ENCODE measurements at places on chromosomes 1 and 21.

DNA sequence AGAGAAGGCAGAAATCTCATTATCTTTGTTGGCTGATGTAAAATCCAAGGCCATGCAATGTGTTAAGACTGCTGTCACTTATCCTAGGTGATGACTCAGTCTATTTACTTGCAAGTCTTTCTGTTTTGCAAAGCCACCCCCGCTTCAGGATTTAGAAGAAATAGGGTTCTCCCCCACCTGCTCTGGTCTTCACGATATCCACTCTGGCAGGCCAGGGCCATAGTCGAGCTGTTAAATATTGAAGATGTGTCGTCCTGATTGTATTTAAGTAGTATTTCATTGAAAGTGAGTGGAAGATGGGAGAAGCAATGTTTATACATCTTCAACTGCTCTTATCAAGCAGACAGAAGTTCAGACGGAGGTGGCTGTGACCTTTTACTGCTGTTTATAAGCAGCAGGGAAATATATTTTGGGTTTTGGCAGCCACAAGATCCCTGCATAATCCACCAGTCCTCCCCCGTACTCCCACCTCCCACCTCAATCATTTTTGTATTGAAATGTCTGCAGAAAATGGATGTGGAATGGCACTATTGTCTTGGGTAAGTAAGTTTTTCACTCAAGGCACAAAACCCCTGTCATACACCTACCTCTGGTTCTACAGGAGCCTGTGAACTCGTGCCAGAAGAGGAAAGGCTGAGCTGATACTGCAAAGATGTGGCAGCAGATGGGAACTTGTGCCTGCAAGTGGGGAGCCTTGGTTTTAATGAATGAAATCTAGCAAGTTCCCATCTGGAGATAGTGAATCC, 117.4 kb downstream of the MRPS6 start:
- DNase-seq: no peak

DNA sequence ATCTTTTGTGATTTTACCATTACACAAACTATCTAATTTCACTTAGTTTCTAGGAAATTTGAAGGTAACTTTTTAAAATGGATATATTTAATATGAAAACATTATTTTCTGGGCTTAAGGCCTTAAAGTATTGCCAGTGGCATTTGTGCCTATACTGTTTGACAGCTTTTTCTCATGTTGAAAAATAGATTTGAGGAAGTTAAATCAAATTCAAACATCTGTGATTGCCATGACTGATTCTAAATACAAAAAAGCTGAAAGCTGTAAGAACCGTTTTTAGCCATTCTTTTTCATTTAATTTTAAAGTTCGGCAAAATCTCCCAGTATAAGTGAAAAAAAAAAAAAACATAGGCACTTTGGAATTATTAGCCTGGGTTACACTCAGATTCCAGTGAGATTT, 301.1 kb downstream of the DPYD start:
- DNase-seq: no peak

- no peak for DNase-seq
These were observed 66.6 kb downstream of the PUM1 start for GRCh38 chr1:30998887-30999286.

DNA sequence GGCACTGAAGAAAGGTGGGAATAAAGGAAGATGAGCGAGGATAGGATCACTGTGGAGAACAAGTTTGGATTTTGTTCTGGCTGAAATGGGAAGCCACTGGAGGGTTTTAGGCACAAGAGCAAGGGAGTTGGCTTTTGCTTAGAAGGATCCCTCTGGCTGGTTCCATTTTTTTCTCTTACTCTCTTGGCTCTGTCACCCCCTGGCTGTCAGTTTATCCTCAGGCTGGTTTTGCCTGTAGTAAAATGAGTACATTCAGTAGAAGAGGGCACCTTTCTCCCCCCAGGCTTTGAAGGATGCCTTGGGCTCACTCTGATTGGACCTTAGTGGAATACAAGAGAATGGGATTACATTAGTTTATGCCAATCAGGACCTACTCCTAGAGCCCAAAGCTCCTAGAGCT, 17.1 kb downstream of the CACHD1 start:
- no peak for DNase-seq

GRCh38 chr1:10615332-10615731, 140.6 kb downstream of the PEX14 start:
- DNase-seq: peak; percentile 48

GRCh38 chr1:173473599-173474011, 3.5 kb upstream of the PRDX6 start:
- no peak for DNase-seq

- DNase-seq: no peak
These were observed 73.0 kb downstream of the DAP3 start for GRCh38 chr1:155761736-155762405.

- DNase-seq: peak; percentile 17
These were observed 23.2 kb downstream of the CRCT1 start for GRCh38 chr1:152537496-152537895.

- no peak for DNase-seq
These were observed 62.5 kb upstream of the ZP4 start for GRCh38 chr1:237953238-237953637.

DNA sequence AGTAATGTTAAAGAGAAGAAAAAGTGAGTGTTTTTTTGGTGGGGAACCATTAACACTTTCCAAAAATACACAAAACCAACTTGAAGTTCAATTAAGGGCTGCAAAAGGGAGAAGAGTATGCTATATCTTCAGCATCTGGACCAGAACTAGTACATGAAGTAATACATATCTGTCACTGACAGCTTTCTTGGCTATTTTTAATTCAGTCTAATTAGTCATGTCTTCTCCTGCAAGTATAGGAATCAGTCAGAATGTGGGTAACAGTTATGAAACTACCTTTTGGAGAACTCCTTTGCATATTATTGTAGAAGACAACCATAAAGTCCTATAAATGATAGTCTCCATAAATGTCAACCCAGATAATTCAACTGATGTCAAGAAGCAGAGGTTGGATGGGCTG, 901.2 kb downstream of the TTLL7 start:
- no peak for DNase-seq

DNA sequence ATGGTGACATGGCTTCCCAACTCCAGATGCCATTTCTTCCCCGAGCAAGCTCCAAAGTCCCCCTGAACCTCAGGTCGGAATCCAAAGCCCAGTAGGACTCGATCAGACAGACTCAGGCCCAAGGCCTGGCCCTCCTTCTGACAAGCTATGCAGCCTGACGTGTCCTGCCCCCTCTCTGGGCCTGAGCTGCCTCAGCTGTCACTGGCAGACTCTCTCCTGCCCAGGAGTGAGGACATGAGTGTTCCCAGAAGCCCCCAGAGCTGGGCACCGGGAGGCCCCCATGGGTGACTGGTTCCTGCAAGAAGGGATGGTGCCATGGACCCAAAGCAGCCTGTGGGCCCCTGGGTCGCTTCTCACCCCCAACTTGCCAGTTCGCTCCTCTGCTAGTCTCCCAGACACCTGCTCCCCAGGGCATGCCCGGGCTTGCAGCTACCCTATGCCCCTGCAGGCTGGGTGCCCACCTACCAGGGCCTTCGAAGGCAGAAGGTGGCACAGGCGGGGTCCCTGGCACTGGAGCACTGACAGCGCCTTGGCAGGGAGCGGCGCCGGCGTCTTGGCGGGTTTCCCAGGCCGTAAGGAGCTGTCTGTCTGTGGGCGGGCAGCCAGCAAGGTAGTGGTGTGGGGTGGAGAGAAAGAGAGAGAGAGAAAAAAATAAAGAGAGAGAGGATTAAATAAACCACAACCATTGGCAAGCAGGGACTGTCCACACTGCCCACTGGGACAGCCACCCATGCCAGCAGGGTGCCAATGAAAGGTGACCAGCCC, 2.3 kb downstream of the EDN2 start:
- no peak for DNase-seq

GRCh38 chr1:41100170-41100569, 78.6 kb upstream of the SLFNL1 start:
- no peak for DNase-seq

GRCh38 chr1:92096317-92096716, 16.2 kb downstream of the BTBD8 start:
- DNase-seq: no peak

DNA sequence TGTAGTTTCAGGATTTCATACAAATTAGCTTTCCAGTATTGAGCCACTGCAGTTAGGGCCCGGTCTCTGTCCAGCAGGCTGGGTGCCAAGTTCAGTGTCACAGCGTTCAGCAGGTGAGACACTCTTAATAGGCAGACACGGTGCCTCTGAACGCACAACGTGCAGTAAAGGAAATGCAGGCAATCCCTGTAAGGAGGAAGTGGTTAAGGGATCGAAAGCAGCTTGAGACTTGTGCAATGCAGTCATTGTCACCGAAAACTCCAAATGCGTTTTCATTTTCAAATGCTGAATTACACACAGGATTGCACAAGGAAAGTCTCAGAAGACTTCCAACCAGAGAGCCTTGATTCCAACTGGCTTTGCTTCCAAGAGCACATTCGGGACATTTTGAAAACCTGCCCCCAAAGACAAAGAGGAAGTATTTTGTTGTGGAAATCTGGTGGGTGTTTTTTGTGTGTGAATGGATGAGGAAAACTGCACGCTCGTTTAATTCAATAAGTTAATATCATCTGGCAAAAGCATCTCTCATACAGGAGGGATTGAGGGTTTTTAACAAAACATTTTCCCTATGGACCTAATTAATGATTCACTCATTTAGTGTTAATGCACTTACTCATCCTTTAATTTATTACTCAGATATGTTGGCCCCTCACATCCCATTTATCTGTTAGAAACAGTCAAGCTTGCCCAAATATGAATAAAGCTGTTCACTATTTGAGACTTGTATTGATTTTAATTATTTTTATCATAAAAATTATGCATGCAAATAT, 61.6 kb downstream of the PTGS2 start:
- peak; percentile 27 for DNase-seq

GRCh38 chr21:38839328-38840286, 33.9 kb downstream of the ETS2 start:
- no peak for DNase-seq

DNA sequence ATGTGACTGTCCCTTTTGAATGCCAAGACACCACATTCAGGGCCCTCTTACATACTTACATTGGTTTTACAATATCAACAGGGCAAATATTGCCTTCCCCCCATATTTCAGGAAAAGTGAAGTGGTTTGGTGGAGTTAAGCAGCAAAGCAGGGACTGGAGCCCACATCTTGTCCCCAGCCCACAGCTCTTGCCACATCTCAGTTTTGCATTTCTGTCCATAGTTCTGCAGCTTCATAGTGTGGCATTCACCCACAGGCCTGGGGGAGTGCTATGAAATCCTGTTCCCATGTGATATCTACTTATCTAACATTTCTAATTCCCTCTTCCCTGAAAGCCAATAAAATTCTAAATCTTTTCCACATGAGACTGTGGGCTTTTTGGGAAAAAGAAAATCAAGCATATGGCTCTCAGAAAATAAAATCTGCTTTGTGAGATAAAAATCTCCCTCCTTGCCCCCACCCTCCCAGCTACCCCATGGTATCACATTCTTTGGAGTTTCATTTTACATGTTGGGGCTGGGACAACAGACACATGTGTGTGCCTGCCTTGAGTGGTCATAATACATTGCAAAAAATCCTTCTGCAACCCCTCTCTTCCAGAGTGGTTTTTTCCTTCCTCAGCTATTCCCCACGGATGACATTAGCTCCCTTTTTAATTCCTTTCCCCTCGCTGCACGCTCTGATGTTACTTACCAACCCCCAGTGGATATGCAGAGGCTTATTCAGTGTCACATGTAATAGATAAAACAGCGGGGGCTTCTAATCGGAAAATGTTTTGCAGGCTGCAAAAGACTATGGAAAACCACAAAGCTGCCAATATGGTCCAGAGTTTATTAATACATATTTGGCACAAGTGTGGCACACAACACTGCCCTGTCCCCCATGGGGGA, 20.5 kb upstream of the CD2 start:
- no peak for DNase-seq

- peak; percentile 36 for DNase-seq
These were observed 48.0 kb downstream of the TOR3A start for GRCh38 chr1:179129702-179130473.

GRCh38 chr21:29991624-29992023, 51.8 kb upstream of the GRIK1 start:
- no peak for DNase-seq

- no peak for DNase-seq
These were observed 39.7 kb downstream of the MAP3K21 start for GRCh38 chr1:233367057-233367803.

- no peak for DNase-seq
These were observed 38.3 kb downstream of the SKI start for GRCh38 chr1:2266301-2266975.

GRCh38 chr1:7454052-7454815, 316.9 kb upstream of the VAMP3 start:
- peak; percentile 37 for DNase-seq

DNA sequence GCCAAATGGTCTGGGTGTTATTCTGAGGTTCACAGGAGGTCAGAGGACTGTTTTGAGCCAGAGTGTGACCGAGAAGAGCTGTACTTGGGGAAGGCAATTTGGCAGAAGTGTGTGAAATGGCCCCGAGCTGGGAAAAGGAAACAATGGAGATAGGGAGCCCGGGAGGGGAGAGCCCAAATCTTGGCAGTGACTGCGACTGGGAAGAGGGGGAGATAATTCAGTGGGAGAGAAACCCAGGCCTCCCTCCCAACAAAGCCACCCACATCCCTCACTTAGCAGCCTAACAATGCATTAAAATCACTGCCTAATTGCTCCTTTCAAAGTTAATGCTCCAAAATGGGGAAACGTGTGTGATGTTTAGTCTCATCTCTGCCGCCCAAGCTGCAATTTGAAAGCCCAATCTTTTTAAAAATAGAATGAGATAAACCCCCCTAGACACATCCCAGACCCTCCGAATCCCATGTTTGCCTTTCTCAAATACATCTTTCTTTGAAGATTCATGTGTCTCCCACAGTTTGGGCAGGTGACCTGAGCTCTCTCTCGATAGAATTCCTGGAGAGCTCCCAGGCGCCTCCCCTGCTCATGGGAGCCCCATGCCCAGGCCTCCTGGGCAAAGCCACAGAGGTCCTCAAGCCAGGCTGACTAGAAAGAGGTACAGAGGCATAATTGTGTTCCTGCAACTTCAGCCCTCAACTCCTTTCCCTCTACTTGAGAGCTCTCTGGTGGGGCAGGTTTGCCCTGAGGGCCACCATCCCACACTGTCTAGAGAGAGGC, 17.3 kb downstream of the LRRC52 start:
- no peak for DNase-seq

DNA sequence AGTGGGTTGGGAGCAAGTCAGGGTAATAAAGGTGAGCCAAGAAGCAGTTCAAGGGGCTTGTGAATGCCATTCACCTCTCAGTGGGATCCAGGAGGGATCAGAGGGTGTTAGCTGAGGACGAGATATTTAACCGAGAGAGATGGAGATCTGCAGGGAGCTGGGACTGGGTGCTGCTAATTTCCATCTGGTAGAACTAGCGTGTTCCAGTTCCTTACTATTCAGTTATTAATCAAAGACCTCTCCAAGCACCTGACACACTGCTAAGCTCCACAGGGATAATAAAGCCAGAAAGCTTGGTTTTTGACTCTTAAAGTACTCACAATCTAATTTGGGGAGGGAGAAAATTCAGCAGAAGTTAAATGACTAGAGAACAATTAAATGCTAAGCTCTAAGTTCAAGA, 57.7 kb downstream of the ALG14 start:
- no peak for DNase-seq
